ENCODE measurements at places on chromosomes 2 and 18. TPM values are rescaled to one million over a fixed set of nuclear protein-coding genes. Genes with fewer than 3 reads are reported as not detected.

Gene C1GALT1C1L
- total RNA-seq, result 2.0 TPM

Gene SPDYA
- total RNA-seq, result 0.30 TPM

Gene KCNIP3
- 6.3 TPM for total RNA-seq

Gene NMUR1
- total RNA-seq, result 1.5 TPM

Gene MREG
- 14.4 TPM for total RNA-seq

Gene SH3BP4
- total RNA-seq, result 17.9 TPM

Gene PTMA
- total RNA-seq, result 719 TPM

Gene CCDC141
- 1.2 TPM for total RNA-seq

Gene MBD2
- total RNA-seq, result 25.2 TPM

Gene STEAP3
- 18.8 TPM for total RNA-seq

Gene SLC40A1
- 1,079 TPM for total RNA-seq

Gene SERPINB4
- not detected for total RNA-seq

Gene CDK15
- 0.13 TPM for total RNA-seq

Gene CCDC102B
- total RNA-seq, result 7.6 TPM

Gene STARD6
- total RNA-seq, result not detected

Gene NEB
- 20.5 TPM for total RNA-seq

Gene RMND5A
- total RNA-seq, result 22.8 TPM

Gene REG3A
- total RNA-seq, result 0.88 TPM

Gene REEP1
- total RNA-seq, result 5.3 TPM

Gene PLCD4
- total RNA-seq, result 5.8 TPM

Gene NRP2
- total RNA-seq, result 58.9 TPM

Gene CHPF
- total RNA-seq, result 131 TPM

Gene C1QL2
- not detected for total RNA-seq

Gene ACVR1C
- 0.42 TPM for total RNA-seq

Gene PLEK
- total RNA-seq, result 14.3 TPM

Gene BMP10
- not detected for total RNA-seq

Gene GPR75
- total RNA-seq, result 3.1 TPM

Gene NCKAP5
- total RNA-seq, result 1.1 TPM

Gene RUFY4
- total RNA-seq, result 0.47 TPM

Gene CRYBA2
- not detected for total RNA-seq

Gene MTCL1
- 2.1 TPM for total RNA-seq

Gene CCDC74A
- total RNA-seq, result 30.5 TPM

Gene CYP27A1
- total RNA-seq, result 123 TPM

Gene ARMC9
- 59.1 TPM for total RNA-seq

Gene GREB1L
- 4.9 TPM for total RNA-seq

Gene CHRND
- 0.14 TPM for total RNA-seq

Gene KCNE4
- 1.9 TPM for total RNA-seq

Gene CYP26B1
- 13.7 TPM for total RNA-seq

Gene SPATA3
- total RNA-seq, result not detected

Gene PAX8
- total RNA-seq, result 10.1 TPM

Gene POTEF
- total RNA-seq, result not detected

Gene MSGN1
- total RNA-seq, result not detected

Gene SERPINB3
- total RNA-seq, result not detected

Gene KLHL29
- total RNA-seq, result 14.1 TPM

Gene CNDP2
- total RNA-seq, result 131 TPM

Gene RBBP8
- total RNA-seq, result 14.6 TPM

Gene ALLC
- total RNA-seq, result 0.72 TPM
